ENCODE measurements at places on chromosomes 12 and 14.

DNA sequence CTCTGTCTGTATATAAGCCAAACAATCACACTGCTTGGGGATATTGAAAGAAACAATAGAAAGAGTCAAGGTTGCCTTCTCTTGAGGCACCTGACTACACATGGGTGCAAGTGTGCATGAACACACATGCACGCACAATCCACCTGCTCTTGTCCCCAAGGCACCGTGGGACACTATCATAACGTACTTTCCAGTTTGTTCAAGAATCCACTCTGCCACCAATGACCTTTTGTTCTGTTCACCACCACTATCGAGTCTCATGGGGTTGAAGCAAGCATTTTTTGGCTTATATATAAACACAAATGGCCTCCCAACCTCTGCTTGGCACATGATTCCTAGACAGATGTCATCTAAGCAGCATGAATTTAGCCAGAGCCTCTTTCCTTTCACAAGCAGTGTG is 365.4 kb downstream of the EMP1 start:
- DNase-seq: no peak

GRCh38 chr12:108833757-108834472 is 23.5 kb downstream of the SSH1 start:
- DNase-seq: no peak

- no peak for DNase-seq
Observed at GRCh38 chr12:114141921-114142564, 175.9 kb upstream of the RBM19 start.

- DNase-seq: no peak
Observed at GRCh38 chr12:13223179-13223804, 26.8 kb downstream of the EMP1 start.

GRCh38 chr12:31591380-31591901 is 505 bp upstream of the DENND5B start:
- DNase-seq: no peak

DNA sequence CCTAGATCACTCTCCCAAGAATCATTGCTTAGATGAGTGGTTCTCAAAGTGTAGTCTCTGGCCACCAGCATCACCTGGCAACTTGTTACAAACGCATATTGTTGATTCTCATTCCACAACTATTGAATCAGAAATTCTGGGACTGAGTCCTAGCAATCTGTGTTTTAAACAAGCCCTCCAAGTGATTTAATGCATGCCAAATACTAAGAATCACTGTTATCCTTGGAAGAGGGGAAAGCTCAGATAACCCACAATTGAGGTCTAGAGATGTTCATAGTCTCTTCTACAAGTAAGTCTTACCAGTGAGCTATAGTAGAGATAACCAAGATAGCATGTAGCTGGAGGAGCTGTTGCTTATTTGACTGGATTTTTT is 666.6 kb downstream of the DIO2 start:
- DNase-seq: no peak

DNA sequence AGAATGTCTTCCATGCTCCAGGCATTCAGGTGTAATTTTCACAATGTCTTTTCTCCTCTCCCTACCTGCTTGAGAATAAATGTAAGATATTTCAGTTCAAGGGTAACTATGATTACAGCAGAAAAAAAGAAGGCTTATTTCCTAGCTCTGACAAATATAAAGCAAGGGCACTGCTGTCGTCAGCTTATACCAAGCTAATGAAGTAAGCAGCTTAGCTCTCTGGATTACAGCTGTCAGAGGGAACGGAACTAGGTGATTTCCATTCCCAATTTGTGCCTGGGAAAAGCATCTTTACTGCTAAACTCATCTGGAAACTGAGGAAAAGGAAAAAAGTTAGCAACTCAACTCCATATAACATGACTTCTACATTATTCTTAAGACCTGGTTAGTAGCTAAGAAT is 56.5 kb downstream of the ZFYVE26 start:
- DNase-seq: no peak

DNA sequence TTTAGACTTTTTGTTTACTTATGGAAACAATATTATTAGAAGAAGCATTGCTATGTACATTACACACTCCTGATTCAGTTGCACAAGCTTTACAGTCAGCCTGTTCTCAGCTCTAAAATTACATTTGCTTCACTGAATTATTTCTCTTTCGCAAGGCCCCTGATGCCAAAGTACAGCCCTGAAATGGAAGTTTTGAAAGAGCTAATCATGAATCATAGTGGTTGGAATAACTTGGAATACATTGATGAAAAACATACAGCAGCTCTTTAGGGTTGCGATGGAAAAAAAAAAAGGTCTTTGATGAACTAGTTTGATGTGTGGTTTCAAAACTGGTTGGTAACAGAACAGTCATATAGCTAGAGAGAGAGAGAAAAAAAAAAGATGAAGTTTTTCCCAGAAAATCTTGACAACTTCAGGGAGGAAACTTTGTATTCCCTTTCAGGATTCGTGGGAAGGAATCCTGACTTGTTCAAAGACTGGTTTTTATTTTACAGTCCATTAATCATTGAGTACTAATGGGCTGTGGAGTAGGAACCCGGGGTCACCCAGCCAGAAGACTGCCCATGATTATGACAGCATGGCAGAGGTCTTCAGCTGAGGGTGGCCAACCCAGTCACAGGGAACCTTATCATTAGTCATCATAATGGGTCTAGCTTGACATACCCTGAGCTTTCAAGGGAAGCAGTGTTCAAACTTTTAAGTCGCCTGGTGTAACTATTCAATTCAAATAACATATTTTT is 460.1 kb downstream of the NAV3 start:
- DNase-seq: no peak

- DNase-seq: no peak
Observed at GRCh38 chr12:46452776-46453175, 80.2 kb upstream of the SLC38A2 start.

DNA sequence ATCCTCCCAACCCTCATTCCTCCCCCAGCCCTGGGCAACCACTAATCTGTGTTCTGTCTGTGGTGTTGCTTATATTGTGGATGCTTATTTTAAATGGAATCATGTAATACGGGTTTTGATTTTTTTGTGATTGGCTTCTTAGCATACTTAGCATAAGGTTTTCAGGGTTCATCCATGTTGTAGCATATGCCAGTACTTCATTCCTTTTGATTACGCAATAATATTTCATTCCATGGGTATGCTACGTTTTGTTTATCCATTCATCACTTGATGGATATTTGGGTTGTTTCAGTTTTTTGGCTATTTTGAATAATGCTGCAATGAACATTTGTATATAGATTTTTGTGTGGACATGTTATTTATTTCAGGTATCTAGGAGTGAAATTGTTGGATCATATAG is 82.9 kb downstream of the TSPAN9 start:
- no peak for DNase-seq

GRCh38 chr14:69002069-69002468 is 23.0 kb upstream of the ACTN1 start:
- no peak for DNase-seq

GRCh38 chr14:21780429-21781084 is 106.9 kb upstream of the OR4E1 start:
- DNase-seq: no peak

GRCh38 chr12:124388679-124389137 is 93.8 kb downstream of the RFLNA start:
- peak; percentile 38 for DNase-seq

GRCh38 chr14:65024957-65025356 is 38.3 kb downstream of the FNTB start:
- no peak for DNase-seq

- DNase-seq: no peak
Observed at GRCh38 chr12:95532851-95533250, 18.4 kb downstream of the USP44 start.

DNA sequence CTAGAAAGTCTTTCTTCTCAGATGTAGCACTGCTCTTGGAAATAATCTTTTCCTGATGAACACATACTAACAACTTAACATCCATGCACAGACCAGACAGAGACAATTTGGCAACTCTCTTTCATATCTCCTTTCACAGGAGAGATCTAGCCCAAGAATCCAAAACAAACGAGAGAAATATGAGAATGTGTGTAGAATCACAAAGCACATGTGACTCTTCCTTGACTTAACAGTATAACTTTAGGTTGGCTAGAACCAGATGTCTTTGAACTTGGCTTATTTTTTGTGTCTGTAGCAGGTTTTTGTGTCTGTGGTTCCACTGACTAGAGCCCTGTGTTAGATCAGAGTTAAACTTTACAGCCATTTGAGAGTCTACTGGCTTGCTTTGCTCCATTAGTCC is 114.2 kb downstream of the STXBP6 start:
- no peak for DNase-seq

- peak; percentile 4 for DNase-seq
Observed at GRCh38 chr14:100709289-100710284, 17.1 kb upstream of the DLK1 start.

DNA sequence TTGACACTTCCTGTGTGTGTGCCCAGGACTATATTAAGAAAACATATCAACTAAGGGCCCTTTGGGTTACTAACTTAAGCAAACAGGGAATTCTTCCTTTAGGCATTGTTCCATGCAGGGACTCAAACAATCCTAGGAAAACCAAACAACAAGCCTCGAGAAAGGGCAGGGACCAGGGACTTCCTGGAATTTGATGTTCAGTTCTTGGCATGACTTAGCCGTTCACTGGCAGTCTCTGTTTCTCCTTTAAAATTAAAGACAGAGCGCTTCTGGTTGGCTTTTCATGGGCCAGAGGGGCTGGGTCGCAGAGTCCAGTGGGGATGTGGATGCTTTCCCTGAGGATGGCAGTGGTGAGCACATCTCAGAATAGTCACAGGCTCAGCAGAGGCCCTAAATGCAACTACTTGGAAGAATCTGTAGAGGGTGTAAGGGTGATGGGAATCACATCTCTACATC is 35.2 kb downstream of the RNFT2 start:
- DNase-seq: no peak

DNA sequence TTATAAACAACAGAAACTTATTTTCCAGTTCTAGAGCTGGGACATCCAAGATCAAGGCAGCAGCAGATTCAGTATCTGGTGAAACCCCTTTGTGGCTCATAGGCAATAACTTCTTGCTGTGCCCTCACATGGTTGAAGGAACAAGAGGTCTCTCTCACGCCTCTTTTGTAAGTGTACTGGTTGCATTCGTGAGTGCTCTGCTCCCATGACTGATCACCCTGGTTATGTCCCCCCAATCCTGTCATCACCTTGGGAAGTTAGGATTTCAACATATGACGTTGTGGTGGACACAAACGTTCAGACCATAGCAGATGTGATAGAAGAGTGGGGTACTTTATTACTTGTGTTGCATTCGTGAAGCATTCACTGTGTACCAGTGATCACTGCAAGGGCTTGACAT is 184.0 kb downstream of the SRGAP1 start:
- no peak for DNase-seq

GRCh38 chr14:49972131-49972671 is 79.3 kb downstream of the ARF6 start:
- DNase-seq: no peak

GRCh38 chr12:109201496-109201885 is 85.1 kb downstream of the ACACB start:
- no peak for DNase-seq

DNA sequence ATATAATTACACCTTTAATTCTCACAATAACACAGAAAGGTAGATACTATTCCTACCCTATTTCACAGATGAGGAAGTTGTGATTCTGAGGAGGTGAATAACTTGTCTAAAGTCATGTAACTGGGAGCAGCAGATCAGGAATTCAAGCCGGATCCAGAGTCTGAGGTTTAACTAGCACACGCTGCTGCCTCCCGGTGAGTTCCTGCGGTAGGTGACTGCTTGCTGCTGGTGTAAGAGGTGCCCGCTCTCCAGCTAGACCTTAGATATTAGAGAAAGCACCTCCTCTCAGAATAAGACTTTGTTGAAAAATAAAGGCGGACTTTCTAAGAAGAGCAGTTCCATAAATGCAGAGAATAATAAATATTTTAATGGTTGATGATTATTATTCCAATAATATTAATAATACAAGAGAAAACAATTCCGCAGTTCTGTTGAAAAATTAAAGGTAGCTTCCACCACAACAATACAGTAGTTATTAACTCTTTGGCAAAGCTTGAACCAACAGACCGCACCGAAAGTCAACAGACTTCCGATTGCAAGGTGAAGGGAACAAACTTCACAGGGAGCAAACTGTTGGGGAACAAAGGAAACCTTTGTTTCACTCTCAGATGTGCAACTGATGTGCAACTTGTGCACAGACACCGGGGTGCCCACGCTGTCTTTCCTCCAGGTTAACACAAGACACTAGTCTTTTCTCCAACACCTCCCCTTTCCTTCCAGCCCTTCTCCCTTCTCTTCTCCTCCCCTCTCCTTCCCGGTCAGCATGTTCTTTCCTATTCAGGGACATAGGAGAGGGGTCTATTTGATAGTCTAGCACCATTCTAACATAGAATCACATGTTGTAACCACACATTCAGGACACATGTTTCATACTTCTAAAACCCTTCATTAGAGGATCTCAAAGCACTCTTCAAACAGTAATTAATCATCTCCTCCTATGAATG is 73.2 kb upstream of the EGLN3 start:
- no peak for DNase-seq

GRCh38 chr12:9761419-9761781 is 699 bp upstream of the CD69 start:
- DNase-seq: no peak

DNA sequence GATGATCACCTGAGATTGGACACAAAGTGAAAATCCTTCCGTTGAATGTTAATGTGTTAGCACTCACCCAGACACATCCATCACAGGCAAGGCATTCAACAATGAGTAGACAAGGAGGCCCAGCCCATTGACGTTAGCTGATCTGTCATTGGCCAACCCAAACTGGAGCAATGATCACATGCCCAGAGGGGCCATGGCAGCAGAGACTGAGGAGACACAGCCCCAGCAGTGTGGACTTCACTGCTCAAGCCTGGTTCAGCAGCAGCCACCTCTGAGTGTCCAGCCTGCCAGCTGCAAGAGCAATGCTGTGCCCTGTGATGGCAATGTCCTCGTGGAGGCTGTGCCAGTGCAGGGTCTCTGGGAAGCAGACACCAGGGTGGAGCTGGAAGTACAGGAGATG is 622.2 kb downstream of the AACS start:
- DNase-seq: no peak

DNA sequence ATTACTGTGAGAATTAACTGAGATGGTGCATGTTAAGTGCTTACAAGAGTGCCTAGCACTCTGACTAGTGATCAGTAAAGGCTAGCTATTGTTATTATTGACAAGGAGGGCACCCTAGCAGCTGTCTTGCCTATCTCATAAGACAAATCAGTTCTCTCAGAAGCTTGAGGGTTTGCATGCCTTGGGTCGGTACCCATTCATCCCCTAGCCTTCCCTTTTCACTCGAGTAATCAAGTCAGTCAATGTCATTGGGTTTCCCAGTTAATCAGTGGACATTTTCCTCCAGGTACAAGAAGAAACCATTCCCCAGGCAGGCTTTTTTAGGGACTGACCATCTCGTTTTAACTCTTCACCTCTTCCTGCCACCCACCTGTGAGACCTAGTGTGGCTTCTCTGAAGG is 10.4 kb upstream of the TFCP2 start:
- no peak for DNase-seq

Measured in activated CD4-positive, alpha-beta T cell treated with anti-CD3 and anti-CD28 coated beads for 24 hours (primary cell).